ENCODE measurements at places on chromosomes 7 and 10. TPM values are rescaled to one million over a fixed set of nuclear protein-coding genes. Genes with fewer than 3 reads are reported as not detected.

DNA sequence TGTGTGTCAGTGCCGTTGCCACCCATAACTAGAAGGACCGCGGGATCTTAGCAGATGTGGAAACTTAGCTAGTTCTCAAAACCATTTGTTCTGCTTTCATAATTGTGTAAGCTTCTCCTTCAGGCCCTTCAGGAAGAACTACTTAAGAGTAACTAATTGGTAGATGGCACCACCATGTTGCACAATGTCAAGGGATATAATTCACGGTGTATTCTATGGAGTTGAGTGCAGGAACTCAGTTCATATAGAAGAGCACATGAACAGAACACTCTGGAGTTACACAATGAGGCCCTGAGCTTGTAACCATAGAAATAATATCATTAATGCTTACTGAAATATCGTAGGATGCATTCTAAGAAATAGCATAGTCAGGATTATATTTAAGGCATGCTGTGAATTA, 126.5 kb upstream of the GAD2 start:
- DNase-seq: no peak
- H3K27ac ChIP-seq: no peak overlapping the region
- H3K36me3 ChIP-seq: no peaks in the 10 kb centered on the region
- H3K4me3 ChIP-seq: no peak overlapping the region
- peaks cover 7% of the 10 kb centered on the region for H3K27me3 ChIP-seq

DNA sequence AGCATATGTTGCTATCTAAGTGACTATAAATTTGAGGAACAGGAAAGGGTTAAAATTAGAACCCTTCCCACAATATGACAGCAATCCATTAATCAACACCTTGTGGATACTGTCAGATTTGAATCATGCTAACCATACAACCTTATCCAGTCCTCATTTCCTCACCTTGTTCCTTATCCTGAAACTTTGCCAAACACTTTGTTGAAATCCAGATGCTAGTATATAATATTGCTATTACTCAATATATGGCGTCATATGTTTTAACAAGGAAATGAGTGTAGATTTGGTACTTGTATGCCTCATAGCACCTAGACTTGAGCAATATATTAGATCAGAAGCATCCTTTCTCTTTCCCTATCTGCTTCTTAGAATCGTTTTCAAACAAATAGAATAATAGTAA, 66.3 kb upstream of the SLC25A13 start:
- H3K4me1 ChIP-seq: no peaks in the 10 kb centered on the region
- no peak for DNase-seq
- H3K27ac ChIP-seq: no peak overlapping the region

GRCh38 chr7:47088329-47089067, 493.4 kb downstream of the TNS3 start:
- no peaks in the 10 kb centered on the region for H3K36me3 ChIP-seq
- H3K27ac ChIP-seq: no peak overlapping the region
- DNase-seq: no peak
- no peaks in the 10 kb centered on the region for H3K27me3 ChIP-seq

- no peaks in the 10 kb centered on the region for H3K36me3 ChIP-seq
- H3K4me1 ChIP-seq: no peaks in the 10 kb centered on the region
- no peak overlapping the region for H3K4me3 ChIP-seq
- H3K27ac ChIP-seq: no peak overlapping the region
- DNase-seq: no peak
- no peaks in the 10 kb centered on the region for H3K27me3 ChIP-seq
Observed at GRCh38 chr7:132112657-132113056, 463.6 kb downstream of the PLXNA4 start.

DNA sequence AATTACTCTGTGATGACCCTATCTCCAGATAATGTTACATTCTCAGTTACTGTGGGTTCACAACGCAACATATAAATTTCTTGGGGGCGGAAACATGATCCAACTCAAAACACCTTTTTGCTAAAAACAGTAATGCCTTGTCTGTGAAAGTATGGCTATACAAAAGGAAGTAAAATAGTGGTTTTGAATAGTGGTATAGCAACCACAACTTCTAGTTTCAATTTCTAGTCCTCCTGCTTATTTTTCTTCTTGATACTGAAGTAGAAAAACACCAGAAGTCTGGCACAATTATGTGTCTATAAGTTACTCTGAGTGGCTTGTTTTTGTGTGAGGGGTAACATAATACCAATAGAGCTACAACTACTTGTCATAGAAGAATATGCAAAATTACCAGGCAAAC, 21.5 kb upstream of the ZNF800 start:
- peak overlapping the region; percentile 75 for H3K27ac ChIP-seq
- H3K4me3 ChIP-seq: no peak overlapping the region
- H3K4me1 ChIP-seq: peaks cover 26% of the 10 kb centered on the region
- no peaks in the 10 kb centered on the region for H3K27me3 ChIP-seq

- no peaks in the 10 kb centered on the region for H3K27me3 ChIP-seq
- H3K4me1 ChIP-seq: no peaks in the 10 kb centered on the region
- no peak overlapping the region for H3K4me3 ChIP-seq
- H3K36me3 ChIP-seq: peaks cover 3% of the 10 kb centered on the region
- no peak for DNase-seq
Observed at GRCh38 chr7:157233677-157234076, 95.0 kb downstream of the UBE3C start.

- H3K27me3 ChIP-seq: no peaks in the 10 kb centered on the region
- no peak for DNase-seq
- H3K4me3 ChIP-seq: no peak overlapping the region
- peaks cover 24% of the 10 kb centered on the region for H3K36me3 ChIP-seq
Observed at GRCh38 chr7:100356416-100357068, 1.4 kb upstream of the PILRB start.

GRCh38 chr7:41729059-41729458, 26.2 kb upstream of the INHBA start:
- no peak overlapping the region for H3K27ac ChIP-seq
- DNase-seq: no peak
- H3K36me3 ChIP-seq: no peaks in the 10 kb centered on the region
- no peak overlapping the region for H3K4me3 ChIP-seq
- H3K27me3 ChIP-seq: peaks cover 2% of the 10 kb centered on the region

DNA sequence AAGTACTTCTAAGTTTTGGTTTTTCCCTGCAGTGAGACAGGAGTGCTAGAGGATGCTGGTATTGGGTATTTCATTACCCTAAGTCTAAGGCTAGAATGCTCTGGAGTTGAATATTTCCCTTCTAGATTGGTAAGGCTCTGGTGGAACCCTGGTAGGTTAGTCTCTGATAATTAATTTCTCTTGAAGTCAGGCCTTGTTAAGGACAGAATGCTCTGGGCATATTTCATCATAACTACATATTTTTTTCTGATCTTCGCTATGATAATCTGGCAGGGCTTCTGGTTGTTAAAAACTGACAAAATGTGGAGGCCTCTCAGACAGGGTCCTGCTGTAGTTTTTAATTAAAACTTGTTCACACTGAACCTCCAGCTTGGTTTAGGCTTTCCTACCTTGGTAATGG, 83.8 kb downstream of the CDK13 start:
- H3K4me1 ChIP-seq: no peaks in the 10 kb centered on the region
- H3K4me3 ChIP-seq: no peak overlapping the region
- no peaks in the 10 kb centered on the region for H3K27me3 ChIP-seq

DNA sequence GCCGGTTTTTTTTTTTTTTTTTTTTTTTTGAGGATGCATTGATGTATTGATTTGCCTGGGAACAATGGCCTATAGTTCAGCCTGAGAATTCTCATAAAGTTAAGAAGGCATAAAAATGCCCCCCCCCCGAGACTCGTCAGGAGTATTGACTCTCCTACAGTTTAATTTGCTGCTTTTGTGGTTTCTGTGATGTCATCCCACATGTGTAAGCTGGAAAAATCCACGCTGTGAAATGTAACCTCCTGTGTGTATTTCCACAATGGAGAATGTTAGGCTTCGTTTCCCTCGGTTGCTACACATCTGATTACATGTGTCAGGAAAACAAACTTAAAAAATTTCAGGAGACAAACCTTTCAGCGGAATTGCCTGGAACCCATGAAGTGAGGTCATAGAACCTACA, 117.9 kb downstream of the FANK1 start:
- no peaks in the 10 kb centered on the region for H3K36me3 ChIP-seq
- H3K27me3 ChIP-seq: no peaks in the 10 kb centered on the region
- H3K4me1 ChIP-seq: peaks cover 8% of the 10 kb centered on the region

DNA sequence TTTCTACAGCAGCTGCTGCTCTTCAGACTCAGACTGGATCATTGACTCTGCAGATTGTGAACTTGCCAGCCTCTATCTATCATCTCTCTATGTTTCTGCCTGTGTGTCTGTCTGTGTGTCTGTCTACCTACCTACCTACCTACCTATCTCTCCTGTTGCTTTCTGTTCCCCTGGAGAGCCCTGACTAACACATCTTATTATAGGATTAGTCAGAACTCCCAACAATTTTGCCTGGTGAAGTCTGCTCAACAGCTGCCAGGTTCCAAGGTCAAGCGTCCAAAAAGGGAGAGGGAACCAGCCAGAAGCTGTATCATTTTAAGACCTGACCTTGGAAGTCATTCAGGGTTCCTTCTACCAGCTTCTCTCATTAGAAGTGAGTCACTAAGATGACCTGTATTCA, 579.0 kb upstream of the DPP6 start:
- no peak overlapping the region for H3K27ac ChIP-seq
- no peak overlapping the region for H3K4me3 ChIP-seq
- no peaks in the 10 kb centered on the region for H3K36me3 ChIP-seq
- no peaks in the 10 kb centered on the region for H3K27me3 ChIP-seq

DNA sequence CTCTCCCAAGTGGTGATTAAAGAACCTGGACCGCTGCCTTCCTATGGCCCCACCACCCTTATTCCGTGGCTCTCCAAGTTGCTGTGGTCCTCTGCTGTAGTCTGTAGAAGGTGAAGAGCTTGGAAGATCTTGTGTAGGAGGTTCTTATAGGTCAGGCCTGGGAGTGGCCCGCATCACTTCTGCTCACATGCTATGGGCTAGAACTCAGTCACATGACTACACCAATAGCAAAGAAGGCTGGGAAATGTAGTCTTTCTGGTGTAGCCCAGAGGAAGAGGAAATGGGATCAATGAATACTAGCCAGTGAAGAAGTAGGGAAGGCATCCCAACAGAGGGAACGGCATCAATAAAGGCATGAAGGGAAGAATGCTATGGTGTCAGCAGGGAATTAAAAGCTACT, 41.3 kb upstream of the AOAH start:
- H3K27ac ChIP-seq: no peak overlapping the region
- no peaks in the 10 kb centered on the region for H3K36me3 ChIP-seq
- peaks cover 25% of the 10 kb centered on the region for H3K4me1 ChIP-seq
- DNase-seq: no peak
- no peaks in the 10 kb centered on the region for H3K27me3 ChIP-seq

DNA sequence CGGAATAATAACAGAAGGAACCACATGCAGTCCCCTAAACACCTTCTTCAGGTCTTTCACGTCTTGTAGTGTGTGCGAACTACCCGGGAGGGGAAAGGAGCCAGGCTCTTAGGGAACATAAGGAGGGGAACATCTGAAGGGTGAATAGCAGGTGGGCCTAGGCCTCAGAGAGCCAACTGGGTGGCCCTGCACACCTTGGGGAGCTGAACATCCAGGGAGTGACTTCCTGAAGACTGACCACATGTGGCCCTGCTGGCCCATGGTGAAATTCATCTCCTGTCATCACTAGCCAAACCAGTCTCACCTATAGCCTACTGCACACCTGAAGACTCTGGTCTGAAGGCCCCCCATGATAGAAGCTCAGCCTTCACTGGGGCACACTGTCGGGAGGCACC, 5.6 kb downstream of the CALML3 start:
- H3K4me3 ChIP-seq: no peak overlapping the region
- H3K4me1 ChIP-seq: no peaks in the 10 kb centered on the region
- no peak for DNase-seq

The EPO gene
- total RNA-seq: not detected

The SORBS1 gene
- total RNA-seq: 2.4 TPM

The PLEKHS1 gene
- total RNA-seq: not detected

The NME8 gene
- total RNA-seq: not detected

The DEPP1 gene
- total RNA-seq: 0.35 TPM

All from T-cell (primary cell).